Myocyte (in vitro differentiated cells): ENCODE measurements at places on chromosomes 11 and 22. TPM values are rescaled to one million over a fixed set of nuclear protein-coding genes. Genes with fewer than 3 reads are reported as not detected.
A peak's percentile ranks its signal among the peaks of the same experiment; 100 is the strongest.

Gene FAU
- 163 and 184 TPM in 2 replicates for total RNA-seq

Gene MPPED2
- 0.16 and 0.51 TPM in 2 replicates for total RNA-seq

Gene UPK3A
- not detected in 2 replicates for total RNA-seq

Gene CATSPER1
- total RNA-seq: not detected in 2 replicates

Gene ZDHHC8
- total RNA-seq: 13.7 and 15.6 TPM in 2 replicates

Gene RAB36
- total RNA-seq: 0.08 and 0.21 TPM in 2 replicates

Gene PDGFB
- 6.7 and 10.2 TPM in 2 replicates for total RNA-seq

Gene HTATIP2
- 33.9 and 34.9 TPM in 2 replicates for total RNA-seq

GRCh38 chr11:77073328-77074001 is 6.7 kb downstream of the CAPN5 start:
- peak; percentile 96 for DNase-seq

DNA sequence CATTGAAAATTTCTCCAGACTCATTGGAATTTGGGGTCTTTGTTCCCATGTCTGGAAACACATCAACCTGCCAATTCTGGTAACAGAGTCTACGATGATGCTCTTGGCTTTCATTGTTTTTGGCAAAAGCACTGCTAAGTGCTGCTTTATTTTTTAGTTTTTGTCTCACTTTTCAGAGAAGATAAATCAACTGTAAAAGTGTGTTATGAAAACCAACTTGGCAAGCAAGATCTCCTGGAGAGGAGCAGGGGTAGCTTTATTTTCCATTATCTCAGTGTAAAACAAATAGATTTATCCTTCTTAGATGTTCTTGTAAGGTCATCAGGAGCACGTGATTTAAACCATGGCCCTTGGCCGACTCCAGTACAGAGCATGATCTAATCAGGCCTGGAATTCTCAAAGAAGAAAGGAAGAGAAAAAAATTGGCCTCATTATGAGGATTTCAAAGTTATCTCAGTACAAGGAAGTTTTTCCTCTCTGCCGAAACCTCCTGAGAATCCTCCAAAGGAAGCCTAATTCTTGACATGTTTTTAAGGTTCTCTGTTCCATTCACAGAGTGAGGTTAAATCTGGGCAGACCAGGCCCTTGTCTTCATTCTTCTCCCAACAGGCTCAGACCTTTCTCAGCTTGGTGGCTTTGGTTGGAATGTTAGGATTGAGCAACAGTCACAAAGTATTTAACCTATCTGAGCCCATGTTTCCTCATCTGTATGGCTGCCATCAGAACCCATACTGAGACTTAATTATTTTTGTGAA is 16.4 kb upstream of the PAMR1 start:
- DNase-seq: peak; percentile 45

- DNase-seq: no peak
Observed at GRCh38 chr11:113415343-113415742, 27.8 kb downstream of the ANKK1 start.

- no peak for DNase-seq
Observed at GRCh38 chr11:117614728-117615127, 182.3 kb downstream of the DSCAML1 start.

- DNase-seq: no peak
Observed at GRCh38 chr11:32316858-32317642, 118.3 kb downstream of the WT1 start.

DNA sequence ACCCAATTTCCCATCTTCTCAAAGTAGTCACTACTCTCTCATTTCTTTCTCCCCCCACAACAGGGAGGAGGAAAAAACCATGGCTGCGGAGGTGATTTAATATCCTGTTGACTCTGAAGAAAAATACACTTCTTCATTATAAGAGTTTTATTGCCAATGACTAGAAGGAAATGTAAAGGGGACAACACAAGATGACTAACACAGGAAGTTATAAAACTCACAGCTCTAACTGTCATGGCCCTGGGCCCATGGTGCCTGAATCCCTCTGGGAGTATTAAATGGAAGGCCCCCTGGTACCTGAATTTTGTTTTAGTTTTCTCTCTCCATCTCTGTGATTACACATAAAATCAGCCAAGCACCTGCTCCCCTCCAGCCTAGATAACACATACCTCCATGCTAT is 352.8 kb upstream of the FAT3 start:
- DNase-seq: no peak

DNA sequence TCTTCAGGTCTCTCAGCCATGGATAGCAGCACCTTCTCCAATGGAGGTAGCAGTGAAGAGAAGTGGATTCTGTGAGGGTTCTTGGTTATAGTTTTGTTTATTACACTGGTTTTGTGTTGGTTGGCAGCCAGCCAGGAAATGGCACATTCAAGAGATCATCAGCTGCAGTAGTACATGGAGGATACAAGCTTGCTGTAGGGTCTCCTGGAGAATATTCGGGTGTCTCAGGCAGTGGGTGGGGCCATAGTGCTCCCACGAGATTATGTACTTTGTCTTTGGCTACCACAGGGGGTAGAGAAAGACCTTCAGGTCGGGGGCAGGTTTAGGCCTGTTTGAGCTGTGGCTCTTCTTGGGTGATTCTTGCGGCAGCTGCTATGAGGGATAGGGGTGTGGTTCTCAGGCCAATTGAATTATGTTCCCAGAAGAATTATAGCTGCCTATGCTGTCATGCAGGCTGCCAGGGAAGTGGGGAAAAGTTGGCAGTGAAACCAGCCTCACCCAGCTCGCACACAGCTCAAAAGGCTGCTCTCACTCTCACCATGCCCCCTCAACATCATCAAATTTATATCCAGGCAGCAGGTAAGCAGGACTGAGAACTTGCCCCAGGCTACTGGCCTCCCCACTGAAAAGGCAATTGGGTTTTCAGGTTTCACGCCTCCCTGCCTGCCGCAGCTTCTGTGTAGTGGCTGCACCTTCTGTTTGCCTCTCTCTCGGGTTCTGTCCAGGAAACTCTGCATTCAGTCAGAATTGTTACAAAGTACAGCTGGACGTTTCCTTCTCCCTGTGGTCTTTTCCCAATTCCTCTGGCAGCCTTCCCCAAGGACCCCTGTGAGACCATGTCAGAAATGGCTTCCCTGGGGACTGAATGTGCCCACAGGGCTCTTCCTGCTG is 435.5 kb downstream of the LUZP2 start:
- DNase-seq: no peak

- DNase-seq: peak; percentile 31
Observed at GRCh38 chr11:131924001-131924400, 553.6 kb downstream of the NTM start.

DNA sequence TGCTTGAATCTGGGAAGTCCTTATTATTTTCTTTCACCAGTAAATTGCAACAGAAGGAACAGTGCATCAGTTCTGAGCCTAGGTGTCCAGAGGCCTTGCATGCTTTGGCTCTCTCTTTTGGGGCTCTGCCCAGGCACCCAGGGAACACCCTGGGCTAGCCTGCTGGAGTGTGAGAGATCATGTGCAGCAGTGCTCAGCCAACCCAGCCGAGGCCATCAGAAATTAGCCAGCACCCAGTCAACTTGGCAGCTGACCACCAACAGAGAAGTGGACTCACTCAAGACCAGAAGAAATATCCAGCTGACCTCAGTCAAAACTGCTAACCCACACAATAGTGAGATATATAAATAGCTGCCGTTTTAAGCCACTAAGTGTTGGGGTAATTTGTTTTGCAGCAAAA is 11.2 kb upstream of the P4HA3 start:
- peak; percentile 80 for DNase-seq

DNA sequence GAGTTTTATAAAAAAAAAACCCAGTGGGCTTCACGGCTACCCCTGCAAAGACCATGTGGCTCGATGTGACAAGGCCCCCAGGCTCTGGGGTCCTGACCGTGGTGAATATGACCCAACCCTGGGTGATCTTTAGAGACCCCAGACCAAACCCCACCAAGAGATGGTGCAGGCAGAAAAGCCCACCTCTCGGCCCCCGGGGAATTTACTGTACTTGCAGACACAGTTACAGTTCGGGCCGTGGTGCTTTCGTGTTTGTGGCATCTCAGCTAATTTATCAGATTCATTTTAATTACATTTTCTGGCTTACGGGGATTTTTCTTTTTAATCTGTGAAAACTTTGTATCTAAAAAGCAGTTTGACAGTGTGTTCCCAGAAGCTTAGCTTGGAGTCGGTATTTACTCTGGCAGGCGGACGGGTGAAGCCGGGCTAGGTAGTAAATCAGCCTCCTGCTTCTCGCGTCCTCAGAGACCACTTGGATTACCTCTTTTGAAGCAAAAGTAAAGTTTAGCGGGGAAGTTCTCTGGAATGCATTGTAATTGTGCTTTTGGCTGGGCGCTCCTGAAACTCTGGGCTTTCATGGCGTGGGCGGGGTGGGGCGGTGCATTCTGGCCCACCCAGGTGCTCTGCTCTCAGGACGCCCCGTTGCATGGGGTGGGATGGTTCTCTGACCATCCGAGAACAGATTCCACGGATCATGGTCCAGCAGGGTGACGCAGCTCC is 25.3 kb downstream of the ANO1 start:
- DNase-seq: no peak

- peak; percentile 64 for DNase-seq
Observed at GRCh38 chr22:30250661-30251267, 4.2 kb upstream of the LIF start.

DNA sequence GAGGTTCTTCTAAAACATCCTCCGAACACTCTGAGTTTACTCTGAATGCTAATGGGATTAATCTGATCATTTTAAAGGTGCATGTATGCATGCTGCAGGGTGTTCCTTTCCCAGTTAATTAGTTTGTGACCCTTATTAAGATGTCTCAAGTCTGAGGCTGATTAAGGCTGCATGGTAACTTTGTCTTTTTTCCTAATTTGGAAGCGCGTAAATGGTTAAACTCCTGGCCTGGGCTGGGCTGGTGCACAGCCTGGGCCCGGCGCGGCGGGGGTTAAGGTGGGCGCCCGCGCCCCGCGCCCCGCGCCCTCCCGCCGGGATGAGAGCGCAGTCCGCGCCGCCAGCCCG is 539.7 kb downstream of the NTM start:
- no peak for DNase-seq

- DNase-seq: no peak
Observed at GRCh38 chr22:23431337-23432072, 148.6 kb downstream of the IGLL1 start.

- peak; percentile 13 for DNase-seq
Observed at GRCh38 chr22:46113910-46114517, 36.3 kb upstream of the PPARA start.

DNA sequence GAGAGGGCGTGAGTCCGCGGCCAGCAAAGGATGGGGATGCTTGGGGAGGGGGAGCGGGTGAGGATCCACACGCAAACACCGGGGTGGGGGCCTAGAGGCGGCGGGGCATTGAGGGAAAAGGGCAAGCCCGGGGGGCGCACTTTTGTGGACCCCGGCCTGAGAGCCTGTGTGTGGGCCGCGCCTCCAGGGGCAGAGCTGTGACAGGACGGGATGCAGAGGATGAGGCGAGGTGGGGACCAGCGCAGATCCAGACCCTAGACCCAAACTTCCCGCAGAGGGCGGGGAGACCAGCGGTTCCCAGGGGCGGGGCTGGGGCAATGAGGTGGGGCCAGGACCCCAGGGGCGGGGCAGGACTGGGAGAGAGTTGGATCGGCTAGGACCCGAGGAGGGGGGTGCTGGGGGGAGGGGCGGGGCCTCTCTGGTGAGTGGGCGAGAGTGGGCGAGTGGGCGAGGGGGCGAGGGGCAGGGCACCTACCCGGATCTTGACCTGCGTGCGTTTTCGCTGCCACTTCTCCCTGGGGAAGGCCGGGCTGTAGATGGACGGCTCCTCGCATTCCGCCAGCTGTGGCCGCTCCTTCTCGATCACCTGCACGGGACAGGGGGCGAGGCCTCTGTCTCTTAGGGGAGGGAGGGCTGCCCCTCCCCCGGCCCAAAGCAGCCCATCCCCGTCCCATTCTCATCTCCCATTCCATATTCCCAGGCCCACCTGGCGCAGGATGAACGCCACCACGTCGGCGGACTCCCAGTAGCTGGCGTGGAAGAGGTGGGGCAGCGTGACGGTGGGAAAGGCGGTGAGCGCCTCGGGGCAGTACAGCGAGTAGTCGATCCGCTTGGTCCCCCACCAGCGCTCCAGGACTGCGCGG is 10.6 kb downstream of the PITPNM1 start:
- DNase-seq: no peak

GRCh38 chr11:27525824-27526516 is 19.4 kb upstream of the LIN7C start:
- DNase-seq: no peak

DNA sequence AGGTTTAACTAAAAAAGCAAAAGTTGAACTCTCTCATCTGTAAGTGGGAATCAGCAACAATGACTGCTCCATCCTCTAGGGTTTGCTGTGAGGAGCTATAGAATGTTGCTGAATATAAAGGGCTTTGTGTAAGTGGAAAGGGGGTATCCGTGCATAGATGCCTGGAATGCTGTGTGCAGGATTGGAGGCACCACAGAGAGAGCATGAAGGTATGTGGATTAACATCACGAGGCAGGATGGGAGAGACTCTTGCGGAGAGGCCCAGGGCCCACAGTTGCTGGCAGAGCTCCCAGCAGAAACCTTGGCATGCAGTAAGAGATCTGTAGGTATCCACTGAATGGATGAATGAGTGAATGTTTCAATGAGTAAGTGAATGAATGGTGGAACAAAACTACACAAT is 298.7 kb upstream of the DDI1 start:
- DNase-seq: no peak

GRCh38 chr22:49676783-49677494 is 150.7 kb downstream of the BRD1 start:
- no peak for DNase-seq

GRCh38 chr22:17095538-17095937 is 10.7 kb downstream of the IL17RA start:
- DNase-seq: no peak

DNA sequence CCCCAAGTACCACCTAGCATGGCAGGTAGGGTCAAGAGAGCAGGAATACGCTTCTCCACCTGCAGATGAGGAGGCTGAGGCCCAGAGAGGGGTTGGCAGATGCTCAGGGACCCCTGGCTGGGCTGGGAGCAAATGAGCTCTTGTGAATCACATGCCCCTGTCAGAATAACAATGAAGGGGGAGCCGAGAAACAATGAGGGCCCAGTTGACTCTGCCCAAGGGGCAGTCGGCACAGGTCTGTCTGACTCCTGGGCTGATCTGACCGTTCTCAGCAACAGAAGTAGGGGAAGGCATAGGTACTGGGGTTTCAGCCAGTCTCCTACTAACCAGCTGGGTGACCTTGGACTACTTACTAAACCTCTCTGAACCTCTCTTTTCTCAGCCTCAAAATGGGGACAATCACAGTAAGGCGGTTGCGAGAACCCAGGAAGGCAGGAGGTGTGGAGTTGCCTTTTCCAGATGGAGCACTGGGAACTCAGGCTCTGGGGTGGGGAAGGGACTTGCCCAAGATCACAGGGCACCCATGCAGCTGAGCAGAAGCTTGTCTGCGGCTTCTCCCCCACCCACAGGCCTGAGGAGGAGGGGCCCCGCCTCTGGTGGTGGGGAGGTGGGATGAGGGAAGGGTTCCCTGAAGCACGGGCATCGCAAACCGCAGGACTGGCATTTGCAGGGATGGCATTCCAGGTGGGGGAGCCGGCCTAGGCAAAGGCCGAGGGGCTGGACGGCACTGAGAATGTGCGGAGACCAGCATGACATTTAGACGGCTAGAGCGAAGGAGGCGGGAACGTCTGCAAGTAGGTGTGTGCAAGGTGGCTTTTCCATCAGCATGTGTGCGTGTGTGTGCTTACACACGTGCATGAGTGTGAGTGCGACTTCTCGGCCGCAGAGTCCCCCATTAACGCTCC is 163.0 kb downstream of the MN1 start:
- no peak for DNase-seq

GRCh38 chr11:131888230-131888855 is 517.9 kb downstream of the NTM start:
- DNase-seq: peak; percentile 65
